ENCODE measurements at places on chromosomes 2 and 18.

DNA sequence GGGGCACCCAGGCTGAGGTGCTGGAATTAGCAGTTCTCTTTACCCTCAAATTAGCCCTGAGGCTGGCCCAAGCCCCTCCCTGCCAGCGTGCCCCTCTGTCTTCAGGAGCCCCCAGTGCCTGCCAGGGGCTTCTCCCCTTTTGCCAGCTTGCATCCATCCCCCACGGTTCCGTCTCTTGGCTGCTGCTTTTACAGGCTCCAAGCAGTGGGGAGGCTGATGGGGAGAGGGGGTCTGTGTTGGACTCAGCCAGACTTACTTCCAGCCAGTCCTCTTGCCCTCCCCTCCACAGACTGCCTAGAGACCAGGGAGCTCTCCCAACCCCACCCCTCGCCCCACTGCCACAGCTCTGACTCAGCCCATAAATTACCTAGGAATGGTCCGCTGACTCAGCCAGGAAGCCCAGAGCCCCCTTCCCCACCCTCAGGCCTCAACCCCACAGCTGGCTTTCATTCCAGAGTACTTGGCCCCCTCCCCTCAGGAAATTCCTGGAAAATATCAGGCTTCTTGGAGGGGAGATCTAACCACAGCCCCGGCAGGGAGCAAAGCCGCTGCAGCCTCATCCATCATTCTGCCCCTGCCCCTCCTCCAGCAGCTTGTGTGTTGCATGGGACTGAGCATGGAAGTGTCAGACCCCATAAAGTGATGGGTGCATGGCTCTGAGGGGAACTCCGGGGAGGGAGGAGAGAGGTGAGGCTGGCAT is 184.6 kb downstream of the ZFP36L2 start:
- DNase-seq = no peak

- no peak for DNase-seq
Observed at GRCh38 chr2:107634172-107634571, 192.5 kb upstream of the RGPD4 start.

GRCh38 chr18:12599543-12599942 is 58.4 kb downstream of the SPIRE1 start:
- no peak for DNase-seq

DNA sequence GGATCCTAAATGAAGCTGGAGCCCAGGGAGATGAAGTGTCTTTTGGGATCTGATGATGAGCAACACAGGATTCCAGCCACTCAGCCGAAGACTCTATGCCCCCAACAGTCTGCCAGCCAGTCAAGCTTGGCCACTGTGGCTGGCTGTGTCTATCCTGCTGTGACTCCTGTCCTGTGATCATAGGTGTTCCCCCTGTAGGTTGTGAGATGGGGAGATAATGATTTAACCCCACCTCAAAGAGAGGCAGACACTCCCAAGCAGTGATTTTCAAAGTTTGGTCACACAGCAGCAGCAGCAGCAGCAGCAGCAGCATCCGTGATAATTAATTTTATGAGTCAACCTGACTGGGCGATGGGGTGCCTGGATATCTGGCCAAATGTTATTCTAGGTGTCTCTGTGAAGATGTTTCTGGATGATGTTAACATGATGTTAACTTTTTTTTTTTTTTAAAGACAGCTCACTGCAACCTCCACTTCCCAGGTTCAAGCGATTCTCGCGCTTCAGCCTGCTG is 21.4 kb upstream of the RHOB start:
- DNase-seq = no peak

DNA sequence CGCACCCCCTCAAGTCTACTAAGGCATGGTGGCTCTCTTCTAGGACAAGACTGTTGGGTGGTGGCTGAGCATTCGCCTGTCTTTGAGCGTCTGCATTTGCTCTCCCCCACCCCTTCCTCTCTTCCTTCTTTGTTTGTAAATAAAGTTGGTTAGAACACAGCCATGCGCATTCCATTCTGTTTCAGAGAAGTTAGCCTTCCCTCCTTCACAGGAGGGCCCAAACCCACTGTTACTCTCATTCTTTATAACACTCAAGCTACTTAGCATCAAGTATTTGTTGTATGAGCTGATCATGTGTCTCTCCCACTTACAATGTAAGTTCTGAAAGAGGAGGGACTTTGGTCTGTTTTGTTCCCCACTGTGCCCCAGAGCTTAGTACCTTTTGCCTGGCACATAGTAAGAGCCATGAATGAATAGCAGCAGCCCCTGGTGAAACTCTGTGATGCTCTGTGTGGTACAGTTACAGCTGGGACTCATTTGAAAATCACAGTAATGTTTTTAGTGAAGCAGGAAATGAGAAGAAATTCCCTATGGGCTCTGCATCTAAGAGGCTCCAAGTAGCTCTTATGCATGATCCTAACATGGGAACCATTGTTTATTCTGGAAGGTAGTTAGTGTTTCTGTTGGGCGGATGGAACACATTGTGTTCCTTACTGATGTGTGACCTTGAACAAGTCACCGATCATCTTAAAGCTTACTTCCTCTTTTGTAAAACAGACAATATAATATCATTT is 7.7 kb downstream of the MGAT5 start:
- no peak for DNase-seq

DNA sequence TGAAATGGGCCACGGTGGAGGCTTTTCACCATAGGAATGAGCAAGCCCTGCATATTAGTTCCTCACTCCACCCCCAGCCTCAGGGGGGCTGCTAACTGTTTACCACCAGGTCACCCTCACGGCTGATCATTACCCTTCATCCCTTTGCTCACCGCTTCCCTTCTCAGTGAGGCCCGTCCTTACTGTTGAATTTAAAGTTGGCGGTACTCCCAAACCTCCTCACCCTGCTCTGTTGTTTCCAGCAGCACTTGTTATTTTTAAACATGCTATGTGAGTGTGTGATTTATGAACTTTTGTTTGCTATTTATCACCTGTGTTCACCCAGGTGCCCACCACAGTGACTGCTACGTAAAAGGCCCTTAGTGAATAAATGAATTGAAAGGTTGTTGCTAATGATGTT is 243.6 kb downstream of the ZNF407 start:
- DNase-seq = no peak

GRCh38 chr2:44130441-44130840 is 38.2 kb upstream of the PPM1B start:
- DNase-seq = no peak

GRCh38 chr2:141856215-141856919 is 274.4 kb downstream of the LRP1B start:
- no peak for DNase-seq

GRCh38 chr2:622357-622756 is 54.8 kb downstream of the TMEM18 start:
- no peak for DNase-seq

GRCh38 chr2:213281156-213281555 is 3.1 kb upstream of the SPAG16 start:
- no peak for DNase-seq

- no peak for DNase-seq
Observed at GRCh38 chr18:79924814-79925731, 26.4 kb downstream of the SLC66A2 start.

DNA sequence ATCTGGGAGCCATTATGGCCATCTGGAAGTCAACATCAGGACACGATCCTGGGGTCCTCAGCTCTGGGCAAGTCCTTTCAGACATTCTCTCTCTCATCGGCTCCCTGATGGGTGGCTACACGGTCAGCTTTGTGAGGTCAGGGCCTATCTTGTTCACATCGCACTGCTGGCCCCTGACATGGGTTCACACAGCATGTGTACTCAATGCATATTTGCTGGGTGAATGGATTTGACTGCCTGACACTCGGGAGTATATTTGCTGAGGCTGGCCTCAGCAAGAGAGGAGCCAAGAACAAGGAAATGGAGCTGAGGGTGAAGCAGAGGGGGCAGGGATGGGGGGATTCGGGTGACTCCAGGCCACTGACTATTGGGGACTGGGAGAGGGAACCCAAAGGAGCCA is 50.5 kb downstream of the SLC4A5 start:
- no peak for DNase-seq

GRCh38 chr2:15675456-15676195 is 84.0 kb downstream of the DDX1 start:
- DNase-seq = no peak

DNA sequence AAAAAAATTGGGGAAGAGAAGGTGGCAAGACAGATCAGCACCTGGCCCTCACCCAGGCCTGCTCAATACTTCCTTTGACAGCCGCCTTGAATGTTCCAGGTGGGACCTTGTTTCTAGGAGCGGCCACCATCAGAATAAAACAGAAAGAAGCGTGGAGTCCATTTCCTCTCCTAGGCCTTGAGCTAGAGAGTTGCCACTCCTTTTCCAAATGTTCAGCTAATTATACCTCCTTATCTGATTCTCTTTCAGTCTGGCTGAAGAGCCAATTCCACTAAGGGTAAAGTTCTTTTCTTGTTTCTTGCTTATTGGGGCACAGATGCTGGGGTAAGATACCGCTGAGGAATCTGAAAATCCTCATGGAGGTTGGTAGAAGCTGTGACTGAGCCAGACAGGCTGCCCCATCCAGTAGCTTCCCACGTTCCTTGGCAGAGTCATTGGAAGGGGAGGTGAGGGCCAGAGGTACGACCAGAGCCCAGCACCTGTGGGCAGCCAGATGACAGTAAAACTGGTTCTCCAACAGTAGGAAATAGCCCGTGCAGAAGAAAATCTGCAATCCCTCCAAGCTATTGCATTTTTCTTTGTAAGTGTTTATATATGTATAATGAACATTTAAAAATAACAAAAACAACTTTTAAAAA is 51.5 kb downstream of the PLB1 start:
- no peak for DNase-seq

DNA sequence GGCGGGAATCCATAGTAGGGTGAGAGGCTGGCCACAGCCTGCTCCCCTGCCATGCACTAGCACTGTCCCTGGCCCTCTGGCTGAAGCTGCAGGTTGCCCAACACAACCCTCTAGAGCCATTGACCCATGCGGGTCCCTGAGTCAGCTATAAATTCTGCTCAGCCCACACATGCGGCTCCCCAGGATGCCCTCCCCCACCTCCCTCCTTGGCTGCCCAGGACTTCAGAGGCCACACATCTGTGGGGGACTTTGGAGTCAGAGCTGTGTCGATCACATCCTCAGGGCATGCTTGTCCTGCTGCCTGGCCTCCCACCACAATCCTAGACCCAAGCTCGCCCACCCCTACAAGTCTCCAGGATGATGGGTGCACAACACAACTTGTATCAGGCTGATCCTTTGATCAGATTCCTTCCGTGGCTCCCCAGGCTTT is 97.0 kb downstream of the TFCP2L1 start:
- no peak for DNase-seq

- DNase-seq = no peak
Observed at GRCh38 chr2:179856205-179856604, 5.2 kb downstream of the ZNF385B start.

DNA sequence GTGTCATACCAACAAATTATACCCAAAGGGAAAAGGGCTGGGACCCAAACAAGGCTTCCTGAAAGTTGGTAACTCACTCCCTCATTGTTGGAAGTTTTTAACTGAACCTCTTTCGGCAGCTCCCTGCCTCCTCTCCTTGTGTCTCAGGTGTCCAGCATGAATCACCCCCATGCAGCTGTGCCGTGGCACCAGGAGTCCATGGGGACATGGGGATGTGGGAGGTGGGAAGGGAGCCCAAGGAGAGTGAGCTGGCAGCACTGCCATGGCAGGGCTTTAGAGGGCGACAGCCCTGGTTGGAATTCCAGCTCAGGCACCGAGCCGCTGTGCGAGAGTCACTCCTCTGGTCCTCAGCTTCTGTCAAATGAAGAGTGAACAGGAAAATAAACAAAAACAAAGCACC is 12.5 kb upstream of the GYPC start:
- no peak for DNase-seq

GRCh38 chr2:72138921-72139381 is 8.7 kb downstream of the CYP26B1 start:
- no peak for DNase-seq

DNA sequence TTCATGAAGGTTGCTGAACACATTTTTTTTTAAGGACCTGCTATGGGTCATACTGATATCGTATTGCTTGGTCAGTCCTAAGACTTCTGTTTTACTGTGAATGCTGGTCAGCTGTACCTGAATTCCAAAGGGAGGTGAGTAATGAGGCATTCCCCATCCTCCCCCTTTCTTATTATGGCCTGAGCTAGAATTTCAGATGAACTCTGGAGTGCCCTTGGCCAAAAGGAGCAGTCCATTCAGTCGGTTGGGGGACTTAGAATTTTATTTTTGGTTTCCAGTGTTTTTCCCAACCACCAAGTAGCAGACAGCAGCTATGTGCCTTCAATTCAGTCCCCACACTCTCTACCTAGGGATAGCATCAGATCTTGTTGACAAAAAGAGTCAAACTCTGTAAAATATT is 26.9 kb upstream of the PDCL3 start:
- no peak for DNase-seq

GRCh38 chr2:176746411-176746810 is 466.2 kb upstream of the HNRNPA3 start:
- DNase-seq = no peak

- no peak for DNase-seq
Observed at GRCh38 chr2:30201990-30202389, 29.3 kb upstream of the LBH start.

GRCh38 chr2:187554011-187554703 is at the start of gene TFPI:
TSS of gene TFPI (minus strand) at chr2:187554435. CDS start at chr2:187503768, 50,667 bp downstream.
- DNase-seq = no peak

DNA sequence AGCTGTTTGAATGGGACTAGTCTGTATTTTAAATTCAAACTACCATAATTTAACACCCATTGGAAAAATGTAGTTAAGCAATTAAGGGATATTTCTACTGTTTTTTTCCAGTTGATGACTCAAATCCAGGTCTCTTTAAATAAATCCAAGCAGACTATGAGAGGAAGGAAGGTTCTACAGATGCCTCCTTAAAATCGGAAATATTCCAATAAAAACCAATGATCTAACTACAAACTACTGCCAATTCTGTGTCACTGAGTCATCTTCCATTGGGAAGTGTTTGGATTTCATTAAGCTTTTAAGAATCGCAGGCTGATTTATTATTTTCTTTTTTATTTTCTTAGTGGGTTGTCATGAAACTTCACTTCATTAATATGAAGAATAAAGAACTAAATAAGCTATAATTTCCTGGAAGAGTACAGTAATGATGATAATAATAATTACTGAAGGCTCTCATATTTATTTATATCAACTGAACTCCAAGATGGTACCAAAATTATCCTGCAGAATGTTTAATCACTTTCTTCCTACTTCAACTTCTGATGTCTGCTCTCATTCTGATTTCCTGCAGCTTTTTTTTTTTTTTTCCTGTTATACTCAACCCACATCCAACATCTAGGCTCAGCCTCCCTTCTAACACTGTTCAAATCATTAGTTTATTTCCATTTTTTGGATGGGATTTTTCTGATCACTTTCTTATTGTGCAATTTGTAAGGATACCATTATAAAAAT is 166.3 kb upstream of the FN1 start:
- no peak for DNase-seq

Measured in anterior cingulate cortex (tissue), 58 donors.